ENCODE measurements at places on chromosomes 5 and 9.

DNA sequence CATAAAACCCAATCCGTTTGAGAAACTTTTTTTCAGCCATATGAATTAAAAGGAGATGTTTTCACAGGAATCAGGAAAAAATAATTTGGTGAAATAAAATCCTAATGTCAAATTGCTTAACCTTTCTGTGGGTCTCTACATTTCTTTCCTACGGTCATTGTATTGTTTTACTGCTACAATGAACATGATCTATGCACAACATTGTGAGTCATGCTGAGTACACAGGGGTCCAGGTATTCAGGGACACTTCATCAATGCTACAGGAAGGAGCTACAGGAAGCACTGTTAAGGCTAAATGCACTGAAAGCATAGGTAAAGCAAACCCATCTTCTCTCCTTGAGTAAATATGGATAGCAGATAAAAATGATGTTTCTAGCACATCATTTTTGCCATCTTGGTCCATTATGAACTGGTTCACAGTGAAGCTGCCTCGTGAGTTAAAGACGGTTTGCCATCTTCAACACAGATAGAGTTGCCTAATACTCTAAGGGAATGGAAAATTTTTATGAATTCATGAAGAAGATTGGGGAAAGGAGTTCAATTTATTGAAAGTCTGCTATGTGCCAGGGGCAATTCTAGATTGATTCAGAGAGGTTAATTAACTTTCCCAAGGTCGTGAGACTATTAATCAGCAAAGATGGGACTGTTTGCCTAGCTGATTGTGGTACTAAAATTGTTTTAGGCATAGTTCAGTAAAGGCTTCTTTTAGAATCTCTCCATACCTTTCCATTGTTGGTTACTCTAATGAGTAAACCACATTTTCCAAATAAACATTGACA lies 85.5 kb downstream of the DIRAS2 start:
- DNase-seq, result no peak

DNA sequence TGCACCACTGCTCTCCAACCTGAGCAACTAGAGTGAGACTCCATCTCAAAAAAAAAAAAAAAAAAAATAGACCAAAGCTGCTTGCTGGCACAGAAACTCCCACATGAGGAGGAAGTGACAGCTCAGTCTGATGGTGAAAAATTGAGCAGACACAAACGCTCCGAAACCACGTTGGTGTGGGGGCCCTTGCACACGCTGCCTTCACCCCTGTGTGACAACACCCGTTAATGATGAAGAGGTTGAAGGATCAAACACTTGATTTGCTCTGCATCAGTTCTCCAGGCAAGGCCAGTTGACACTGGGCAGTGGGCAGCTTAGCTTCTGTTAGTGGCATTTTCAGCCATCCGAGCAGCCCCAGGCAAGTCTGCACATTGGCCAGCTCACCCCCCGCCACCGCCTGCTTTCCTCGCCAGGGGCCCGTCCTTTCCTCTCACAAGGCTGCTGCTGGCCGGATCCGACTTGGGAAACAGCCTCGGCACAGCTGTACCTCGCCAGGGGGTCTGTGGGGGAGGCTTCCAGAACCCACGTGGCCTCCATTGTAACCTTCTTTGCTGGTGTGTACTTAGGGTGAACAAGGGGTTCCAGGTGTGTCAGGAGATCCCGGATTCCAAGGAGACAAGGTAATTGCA lies 79.8 kb downstream of the COL27A1 start:
- DNase-seq, result peak; percentile 39

DNA sequence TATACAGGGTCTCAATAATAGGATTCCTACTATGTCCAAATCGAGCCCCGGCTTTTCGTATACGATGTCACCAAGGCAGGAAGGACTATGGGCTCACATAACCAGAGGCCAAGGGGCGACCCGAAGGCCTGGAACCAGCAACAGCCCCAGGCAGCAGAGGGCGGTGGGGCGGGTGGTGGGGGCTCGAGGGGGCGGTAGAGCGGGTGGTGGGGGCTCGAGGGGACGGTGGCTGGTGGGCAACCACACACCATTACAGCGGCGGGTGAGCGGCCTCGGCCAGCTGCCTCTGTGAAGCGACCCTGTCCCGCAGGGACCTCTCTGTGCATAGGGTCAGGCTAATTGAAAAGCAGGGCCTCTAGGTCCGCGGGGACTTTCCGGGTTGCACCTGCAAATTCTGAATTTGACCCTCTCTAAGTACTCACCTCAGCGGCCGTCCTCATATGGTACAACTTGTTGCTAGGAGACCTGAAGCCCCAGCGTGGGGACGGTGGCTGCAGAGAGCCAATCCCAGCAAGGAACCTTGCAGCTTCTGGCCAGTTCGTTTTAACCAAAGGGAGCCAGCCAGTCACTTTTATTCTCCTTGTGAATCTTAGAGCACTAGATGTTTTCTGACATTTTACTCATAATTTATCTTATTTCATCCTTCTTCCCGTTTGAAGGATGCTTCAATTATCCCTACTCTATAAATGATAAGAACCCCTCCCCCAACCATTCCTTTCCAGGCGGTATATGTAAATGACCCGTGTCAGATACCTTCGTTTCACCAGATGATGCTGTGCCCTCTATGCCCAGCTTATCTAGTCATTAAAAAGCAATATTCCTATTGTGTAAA lies at the start of gene NME5:
TSS of gene NME5 (minus strand) at position 480 of the 832 bp plus-strand sequence. CDS start 648 bp downstream, outside the sequence.
- DNase-seq, result peak; percentile 41

- DNase-seq, result no peak
These were observed 90.2 kb downstream of the PLK2 start for GRCh38 chr5:58369513-58370190.

DNA sequence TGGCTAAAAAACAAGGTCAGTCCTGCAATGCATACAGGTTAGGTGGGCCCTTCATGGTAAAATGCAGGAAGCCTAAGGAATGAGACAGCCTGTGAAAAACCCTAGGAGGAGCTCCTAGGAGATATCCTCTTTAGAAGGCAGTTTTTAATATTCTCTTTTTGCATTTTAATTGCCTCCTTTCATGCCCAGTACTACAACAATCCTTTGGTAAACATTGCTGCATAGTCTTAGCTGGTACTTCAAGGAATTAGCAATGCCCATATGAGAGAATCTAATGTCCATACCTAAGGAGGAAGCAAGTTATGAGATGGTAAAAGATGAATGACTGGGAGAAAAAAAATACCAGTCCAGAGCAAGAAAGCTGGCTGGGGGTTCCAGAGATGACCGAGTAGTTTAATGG lies 61.0 kb downstream of the NREP start:
- no peak for DNase-seq

GRCh38 chr9:130635721-130636647 lies 28.4 kb upstream of the PRDM12 start:
- no peak for DNase-seq

DNA sequence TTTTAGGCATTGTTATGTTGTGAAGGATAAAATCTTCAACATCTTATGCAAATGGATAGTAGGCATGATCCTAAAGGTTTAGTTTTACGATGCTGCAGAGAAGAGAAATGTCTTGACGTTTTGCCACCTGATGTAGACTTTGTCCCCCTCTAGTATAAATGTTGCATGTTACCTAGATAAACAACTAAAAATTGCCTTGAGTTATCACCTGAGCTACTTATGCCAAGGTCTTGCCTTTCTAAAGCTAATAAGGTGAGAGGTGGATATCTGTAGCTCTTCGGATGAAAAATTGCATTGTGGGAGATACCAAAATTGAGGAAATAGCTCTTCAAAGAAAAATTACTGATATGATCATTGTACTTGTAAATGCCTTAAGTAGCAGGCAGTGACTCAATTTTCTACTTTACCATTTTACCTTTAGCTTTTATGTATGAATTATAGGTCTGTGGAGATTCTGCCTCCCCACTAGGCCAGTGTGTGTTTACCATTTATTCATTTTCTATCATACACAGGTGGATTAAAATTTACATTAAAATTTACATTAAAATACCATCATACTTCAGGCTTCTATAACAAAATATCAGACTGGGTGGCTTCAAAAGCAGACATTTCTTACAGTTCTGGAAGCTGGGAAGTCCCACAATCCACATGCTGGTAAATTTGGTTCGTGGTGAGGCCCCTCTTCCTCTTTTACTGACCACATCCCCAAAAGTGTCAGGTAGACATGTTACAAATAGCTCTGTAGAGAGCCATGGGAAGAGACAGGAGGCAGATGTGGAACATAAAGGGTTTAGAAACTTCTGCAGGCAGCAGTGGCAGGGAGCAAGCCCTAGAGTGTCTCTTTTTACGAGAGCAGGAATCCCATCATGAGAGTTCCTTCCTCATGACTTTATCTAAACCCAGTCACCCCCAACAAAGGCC lies 100.7 kb upstream of the ERBIN start:
- DNase-seq, result no peak

DNA sequence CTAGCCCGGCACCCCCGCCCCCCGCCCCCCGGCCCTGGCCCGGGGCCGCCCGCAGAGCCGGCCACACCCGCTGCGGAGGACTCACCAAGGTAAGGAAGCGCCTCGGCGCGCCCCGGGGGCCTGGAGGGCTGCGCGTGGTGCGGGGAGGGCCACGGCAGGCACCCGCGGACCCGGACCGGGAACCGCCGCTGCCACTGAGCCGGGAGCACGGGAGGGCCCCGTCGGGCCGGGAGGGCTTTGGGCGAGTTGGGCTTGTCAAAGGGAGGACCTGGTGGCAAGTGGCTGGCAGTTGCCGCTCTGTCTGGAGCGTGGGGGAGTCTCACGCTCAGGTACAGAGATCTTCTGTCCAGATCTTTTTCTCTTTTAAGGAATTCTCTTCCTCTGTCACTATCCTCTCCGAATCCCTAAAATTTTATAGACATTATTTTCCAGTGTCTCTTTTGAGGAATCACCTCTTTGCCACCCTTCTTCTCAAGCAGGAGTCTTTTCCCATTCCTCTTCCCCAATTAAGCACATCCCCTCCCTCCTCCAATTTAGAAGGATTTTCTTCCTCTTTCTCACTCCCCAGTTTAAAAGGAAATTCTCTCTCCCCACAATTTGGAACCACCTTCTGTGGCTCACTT lies 11.3 kb upstream of the LHX2 start:
- no peak for DNase-seq

DNA sequence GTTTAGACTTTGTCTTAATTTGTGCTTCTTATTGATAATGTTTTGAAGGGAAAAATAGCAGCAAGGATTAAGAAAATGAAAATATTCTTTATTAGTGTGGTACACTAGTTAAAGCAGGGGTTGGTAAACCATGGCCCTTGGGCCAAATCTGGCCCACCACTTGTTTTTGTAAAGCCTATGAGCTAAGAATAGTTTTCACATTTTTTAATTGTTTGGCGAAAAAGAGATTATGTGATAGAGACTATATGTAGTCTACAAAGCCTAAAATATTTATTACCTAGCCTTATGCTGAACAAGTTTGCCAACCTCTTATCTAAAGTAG lies 57.2 kb downstream of the KCNN2 start:
- no peak for DNase-seq

DNA sequence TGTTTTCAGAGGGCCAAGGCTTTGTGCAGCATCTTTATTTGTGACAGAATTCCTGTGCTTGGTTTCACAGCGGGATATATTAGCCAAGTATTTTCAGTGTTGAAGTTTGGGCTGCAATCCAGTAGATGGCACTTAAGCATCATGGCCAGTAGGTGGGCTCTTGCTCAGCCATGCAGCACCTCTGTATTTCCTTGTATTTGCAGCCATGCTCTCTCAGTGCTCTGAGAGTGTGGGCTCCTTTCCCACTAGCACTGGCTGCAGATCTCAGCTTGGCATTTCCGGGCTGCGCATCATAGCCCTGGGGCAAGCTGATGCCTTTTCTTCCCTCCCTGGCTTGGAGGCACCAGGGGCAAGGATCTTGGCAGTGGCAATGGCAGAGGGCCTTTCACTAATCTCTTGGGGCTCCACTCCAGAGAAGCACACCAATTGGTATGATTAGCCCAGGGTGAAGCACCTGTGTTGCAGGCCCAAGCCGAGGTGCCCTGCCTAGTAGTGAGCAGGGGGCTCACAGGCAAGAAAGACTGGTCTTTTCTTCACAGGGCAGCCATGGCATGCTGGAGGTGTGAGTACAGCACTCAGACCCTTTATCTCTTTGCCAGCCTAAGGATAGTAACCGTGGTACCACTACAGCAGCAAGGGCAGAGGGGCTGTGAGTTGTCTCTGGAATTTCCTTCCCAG lies 48.3 kb downstream of the SLCO6A1 start:
- no peak for DNase-seq

DNA sequence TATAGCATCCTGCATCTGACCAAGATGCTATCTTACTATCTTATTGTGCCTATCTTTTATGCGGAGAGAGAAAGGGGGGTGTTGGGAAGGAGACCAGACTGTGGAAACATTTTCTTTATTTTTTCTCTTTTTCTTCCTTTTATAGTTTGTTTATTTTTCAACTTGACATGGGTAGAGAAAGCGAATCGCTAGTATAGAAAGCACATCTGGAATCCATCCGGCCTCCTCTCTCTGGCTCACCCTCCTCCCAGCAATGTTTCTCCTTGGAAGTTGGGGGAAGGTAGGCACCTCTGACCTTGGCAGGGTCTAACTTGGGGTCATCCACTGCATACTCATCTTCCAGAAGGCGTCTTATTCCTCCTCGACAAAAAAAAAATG lies 3.9 kb downstream of the S1PR3 start:
- peak; percentile 10 for DNase-seq

- no peak for DNase-seq
These were observed 148.5 kb downstream of the CDH10 start for GRCh38 chr5:24496268-24496667.

DNA sequence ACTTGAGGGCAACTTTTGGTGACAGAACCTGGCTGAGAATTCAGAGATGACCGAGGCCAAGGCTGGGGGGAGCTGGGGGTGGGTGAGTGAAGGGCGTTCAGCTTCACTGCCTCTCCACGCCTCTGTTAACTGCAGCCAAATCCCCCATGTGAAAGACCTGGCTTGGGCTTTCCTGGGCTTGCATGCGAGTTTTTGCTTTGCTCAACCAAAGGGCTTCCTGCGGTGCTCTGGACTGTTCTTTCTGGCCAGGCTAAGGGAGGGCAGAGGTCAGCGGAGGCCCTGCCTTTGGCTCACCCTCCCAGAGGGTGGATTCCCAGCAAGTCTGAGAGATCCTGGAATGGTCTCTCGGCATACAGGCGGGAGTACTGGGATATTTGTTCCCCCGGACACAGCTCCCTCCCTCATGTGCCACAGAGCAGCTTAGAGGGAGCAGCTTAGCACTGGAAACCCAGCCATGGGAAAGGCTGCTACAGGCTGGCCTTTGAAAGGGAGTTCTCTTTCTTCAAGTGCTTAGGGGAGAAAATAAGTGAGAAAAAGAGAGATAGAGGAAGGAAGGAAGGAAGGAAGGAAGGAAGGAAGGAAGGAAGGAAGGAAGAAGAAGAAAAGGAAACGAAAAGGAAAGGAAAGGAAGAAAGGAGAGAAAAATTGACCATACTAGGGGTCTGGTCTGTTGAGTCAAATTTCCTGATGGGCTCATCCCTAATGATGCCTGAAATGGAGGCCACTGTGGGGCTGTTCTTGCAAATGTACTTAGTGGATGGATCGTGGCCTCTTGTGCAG lies 158.8 kb downstream of the FGF18 start:
- peak; percentile 76 for DNase-seq

DNA sequence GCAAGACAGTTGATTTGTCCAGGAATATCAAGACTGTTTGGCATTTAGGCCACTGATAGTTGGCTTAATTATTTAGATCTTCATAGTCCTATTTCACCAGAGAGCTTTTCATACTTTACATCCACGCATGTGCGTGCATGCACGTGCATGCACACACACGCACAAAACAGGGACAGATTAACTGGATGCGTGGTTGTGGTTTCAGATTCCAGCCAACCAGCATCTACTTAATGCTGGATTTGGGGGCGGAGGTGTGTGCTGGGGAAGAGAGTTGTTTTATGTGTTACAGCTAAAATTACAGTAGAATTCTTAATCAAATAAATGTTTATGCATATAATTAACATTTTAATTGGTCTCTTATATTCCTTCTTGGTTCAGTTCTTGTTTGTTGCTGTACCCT lies 7.3 kb downstream of the RNF14 start:
- DNase-seq, result no peak

- DNase-seq, result no peak
These were observed 559.3 kb downstream of the CCDC171 start for GRCh38 chr9:16112116-16112515.
